ENCODE measurements at places on chromosomes 3 and 15.

GRCh38 chr15:74137537-74137894 is 7.1 kb downstream of the ISLR2 start:
- no peak for DNase-seq

DNA sequence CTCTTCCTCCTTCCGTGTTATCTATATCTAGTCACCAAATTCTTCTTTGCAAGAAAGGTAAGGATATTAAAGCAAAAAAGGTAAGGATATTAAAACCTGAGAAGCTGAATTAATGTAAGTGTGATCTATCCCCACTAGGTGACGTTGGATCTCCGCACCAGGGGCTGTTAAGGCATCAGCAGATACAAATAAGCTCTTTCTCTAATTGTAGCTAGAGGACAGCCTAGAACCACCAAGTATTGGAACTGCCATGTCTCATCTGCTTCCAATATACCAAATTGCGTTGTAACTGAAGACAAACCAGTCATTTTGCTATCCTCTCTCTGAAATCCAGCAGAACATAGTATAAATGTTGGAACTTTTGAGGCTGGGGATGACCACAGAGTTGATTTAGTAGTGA is 471.2 kb upstream of the TGFBR2 start:
- DNase-seq, result no peak

DNA sequence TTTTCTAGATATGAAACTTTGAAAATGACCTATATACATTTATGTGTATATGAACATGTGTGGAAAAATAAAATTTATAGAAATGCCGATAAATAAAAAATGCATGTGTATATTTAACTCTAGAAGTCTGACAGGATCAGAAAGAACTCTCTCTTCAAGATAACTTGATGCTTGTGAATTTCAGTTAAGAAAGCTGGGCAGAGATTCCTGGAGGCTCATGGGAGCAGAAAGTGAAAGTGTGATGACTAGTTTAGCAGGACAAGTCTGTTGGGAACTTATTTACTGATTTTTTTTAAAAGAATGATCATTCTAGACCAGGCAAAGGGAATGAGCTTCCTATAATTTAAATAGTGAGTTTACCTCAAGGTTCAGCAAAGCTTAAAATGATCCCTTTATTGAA is 81.5 kb upstream of the KCNAB1 start:
- no peak for DNase-seq

- no peak for DNase-seq
Observed at GRCh38 chr3:55955891-55956477, 468.9 kb upstream of the WNT5A start.

DNA sequence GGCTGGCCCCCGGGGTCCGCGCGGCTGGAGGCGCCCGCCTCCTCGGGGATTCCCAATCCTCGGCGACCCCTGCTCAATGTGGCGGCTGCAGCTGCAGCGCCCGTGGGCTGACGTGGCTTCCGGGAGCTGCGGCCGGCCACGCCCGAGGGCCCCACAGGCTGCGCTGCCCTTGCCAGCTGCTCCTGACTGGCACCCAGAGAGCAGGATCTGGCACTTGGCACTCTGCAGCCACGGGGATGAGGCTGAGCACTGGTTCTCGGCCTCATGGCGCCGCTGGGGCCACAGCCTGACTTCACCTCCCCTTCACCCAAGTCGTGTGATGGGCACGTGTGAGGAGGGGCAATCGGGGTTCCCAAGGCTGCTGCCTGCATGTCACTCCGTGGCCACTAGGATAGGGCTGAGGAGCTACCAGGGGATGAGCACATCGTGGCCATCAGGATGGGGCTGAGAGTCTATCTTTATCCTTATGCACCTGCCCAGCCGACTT is 267.8 kb upstream of the FRG2C start:
- DNase-seq, result no peak

GRCh38 chr15:83499476-83499875 is 52.3 kb downstream of the SH3GL3 start:
- DNase-seq, result no peak

- no peak for DNase-seq
Observed at GRCh38 chr3:129628169-129628522, 21.7 kb upstream of the PLXND1 start.

GRCh38 chr3:17544632-17545031 is 197.8 kb downstream of the TBC1D5 start:
- DNase-seq, result no peak

- no peak for DNase-seq
Observed at GRCh38 chr3:88038566-88038965, 20.2 kb downstream of the CGGBP1 start.

DNA sequence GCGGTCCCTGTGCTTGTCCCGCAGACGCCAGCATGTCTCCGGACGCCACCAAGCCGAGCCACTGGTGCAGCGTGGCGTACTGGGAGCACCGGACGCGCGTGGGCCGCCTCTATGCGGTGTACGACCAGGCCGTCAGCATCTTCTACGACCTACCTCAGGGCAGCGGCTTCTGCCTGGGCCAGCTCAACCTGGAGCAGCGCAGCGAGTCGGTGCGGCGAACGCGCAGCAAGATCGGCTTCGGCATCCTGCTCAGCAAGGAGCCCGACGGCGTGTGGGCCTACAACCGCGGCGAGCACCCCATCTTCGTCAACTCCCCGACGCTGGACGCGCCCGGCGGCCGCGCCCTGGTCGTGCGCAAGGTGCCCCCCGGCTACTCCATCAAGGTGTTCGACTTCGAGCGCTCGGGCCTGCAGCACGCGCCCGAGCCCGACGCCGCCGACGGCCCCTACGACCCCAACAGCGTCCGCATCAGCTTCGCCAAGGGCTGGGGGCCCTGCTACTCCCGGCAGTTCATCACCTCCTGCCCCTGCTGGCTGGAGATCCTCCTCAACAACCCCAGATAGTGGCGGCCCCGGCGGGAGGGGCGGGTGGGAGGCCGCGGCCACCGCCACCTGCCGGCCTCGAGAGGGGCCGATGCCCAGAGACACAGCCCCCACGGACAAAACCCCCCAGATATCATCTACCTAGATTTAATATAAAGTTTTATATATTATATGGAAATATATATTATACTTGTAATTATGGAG is 79.1 kb downstream of the SMAD6 start:
- DNase-seq, result no peak

DNA sequence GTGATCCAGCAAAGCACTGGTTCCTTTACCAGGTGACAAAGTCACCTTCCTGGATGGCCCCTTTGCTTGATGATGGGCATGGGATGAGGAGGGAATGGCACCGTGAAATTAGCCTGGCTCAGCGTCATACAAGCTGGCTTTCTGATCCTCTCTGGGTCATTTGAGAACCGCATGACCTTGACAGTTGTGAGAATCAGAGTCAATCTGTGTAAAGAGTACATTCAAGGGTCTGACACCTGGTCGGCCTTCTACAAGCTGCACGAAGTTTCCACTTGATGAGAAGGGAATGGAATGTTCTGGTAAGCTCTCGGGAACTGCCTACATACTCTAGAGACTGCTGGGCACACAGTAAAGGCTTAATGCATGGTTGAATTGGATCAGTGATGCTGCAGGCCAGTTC is 319.8 kb upstream of the TLE3 start:
- no peak for DNase-seq
